Suppressor macrophage (primary cell): ENCODE measurements at places on chromosomes 11 and 22.

- DNase-seq = peak; percentile 22
Observed at GRCh38 chr11:10460611-10461275, 5.7 kb downstream of the AMPD3 start.

DNA sequence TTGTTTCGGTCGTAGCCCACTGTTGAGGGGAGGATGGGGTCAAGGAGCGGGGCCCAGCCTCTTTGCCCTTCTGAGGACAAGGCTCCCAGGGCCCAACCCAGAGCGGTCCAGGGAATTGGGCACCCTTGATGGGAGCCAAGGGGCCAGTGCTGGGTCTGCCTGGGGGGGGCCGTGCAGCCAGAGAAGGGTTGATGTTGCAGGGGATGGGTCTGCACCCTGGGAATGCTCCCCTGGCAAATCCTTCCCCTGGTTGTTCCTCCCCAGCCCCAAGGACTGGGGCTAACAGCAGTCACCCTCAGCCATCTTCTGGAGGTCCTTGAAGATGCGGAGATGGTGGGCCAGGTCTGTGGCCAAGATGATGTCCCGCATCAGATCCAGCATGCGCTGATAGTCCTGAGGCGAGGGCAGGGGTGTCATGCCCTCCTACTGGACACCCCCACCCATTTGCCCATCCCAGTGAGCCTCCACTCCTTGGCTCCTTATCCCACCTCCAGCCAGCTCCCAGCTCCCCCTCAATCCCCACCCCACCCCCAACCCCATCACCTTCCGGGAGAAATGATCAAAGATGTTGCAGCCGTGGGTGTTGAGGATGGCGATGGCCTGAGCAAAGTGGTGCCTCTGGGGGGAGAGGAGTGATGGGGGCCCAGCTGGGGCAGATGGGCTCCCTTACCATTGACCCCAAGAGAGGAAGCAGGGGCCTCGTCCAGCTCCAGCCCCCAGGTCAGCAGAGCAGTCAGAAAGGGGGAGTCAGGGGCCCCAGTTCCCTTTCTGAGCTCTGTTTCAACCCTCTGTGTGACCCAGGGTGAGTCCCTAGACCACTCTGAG, 95.0 kb downstream of the PDE2A start:
- DNase-seq = no peak

- peak; percentile 61 for DNase-seq
Observed at GRCh38 chr11:45180848-45181192, 34.4 kb downstream of the PRDM11 start.

DNA sequence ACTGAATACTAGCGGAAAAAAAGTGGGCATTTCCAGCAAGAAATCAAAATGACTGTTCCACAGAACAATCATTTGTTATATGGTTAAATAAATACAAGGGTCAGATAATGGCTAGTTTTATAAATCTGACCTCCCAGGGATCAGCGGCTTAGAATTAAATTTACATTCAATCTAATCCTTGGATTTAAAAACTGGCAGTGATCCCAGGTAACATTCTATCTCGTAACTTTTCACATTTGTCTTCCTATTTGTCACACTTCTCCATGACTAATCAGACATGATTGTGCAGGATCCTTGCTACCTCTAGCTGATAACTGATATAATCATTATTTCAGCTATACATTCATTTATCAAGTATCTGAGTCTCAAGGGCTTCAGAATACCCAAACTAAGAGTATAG, 2.9 kb upstream of the MMP3 start:
- no peak for DNase-seq

GRCh38 chr11:103806130-103806895, 230.1 kb upstream of the DDI1 start:
- no peak for DNase-seq

GRCh38 chr11:132056689-132057088, 686.3 kb downstream of the NTM start:
- DNase-seq = peak; percentile 70
